ENCODE measurements at places on chromosomes 2 and 18. TPM values are rescaled to one million over a fixed set of nuclear protein-coding genes. Genes with fewer than 3 reads are reported as not detected.

ALPI gene
- 19.9 TPM for polyA plus RNA-seq

CHRND gene
- not detected for polyA plus RNA-seq

ACKR3 gene
- polyA plus RNA-seq = 7.0 TPM

OTOS gene
- not detected for polyA plus RNA-seq

ANKRD30BL gene
- not detected for polyA plus RNA-seq
